ENCODE measurements at places on chromosomes 3 and 15. TPM values are rescaled to one million over a fixed set of nuclear protein-coding genes. Genes with fewer than 3 reads are reported as not detected.

DNA sequence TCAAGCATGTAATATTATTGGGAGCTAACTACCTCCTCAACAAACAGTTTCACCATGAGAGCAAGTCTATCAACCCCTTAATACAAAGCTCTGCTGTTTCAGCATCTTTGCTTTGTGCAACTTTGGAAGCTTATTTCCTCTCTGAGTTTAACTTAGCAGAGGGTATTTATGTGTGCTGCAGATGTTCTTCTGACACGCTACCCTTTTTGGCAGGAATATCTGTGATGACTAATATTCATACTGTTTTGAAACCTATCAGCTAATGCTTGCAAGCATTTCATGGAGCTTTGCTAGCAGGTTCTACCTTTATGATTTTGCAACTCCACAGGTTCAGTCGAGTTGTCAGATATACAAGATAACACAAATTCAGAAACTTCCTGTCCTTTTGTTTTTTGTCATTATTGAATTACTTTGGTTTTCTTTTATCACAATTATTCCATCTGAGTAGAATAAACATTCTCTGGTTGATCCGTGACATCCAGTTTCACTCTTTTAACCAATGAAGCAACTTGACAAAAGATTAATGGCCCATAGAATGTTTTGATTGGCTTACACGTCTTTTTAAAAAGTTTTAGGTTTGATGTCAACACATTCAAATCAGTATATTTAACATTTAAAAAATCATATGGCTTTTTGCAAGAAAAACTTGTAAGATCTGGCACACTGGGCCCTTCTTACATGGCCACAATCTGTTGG is 1.7 kb upstream of the SLC9A9 start:
- DNase-seq = peak; percentile 55

CPLX3 gene
- total RNA-seq = not detected

GRCh38 chr3:130935761-130936492 is 42.0 kb downstream of the ATP2C1 start:
- DNase-seq = peak; percentile 16

GRCh38 chr3:4681301-4681700 is 188.2 kb downstream of the ITPR1 start:
- DNase-seq = no peak

LRRC2 gene
- total RNA-seq = 0.07 TPM

DNA sequence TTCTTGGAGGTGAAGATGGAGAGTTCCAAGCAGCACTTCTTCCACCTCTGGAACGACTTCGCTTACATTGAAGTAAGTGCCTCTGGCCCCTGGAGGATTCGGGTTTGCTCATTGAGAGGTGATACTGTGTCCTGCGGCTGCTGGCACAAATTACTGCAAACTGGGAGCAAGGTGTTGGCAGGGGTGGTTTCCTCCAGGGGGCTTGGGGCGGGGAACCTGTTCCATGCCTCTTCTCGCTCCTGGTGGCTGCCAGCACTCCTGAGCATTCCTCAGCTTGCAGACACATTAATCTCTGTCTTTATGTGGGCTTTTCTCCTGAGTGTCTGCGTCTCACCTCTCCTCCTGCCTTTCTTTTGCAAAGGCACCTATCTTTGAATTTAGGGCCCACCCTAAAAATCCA is 47.4 kb downstream of the MESD start:
- no peak for DNase-seq

GRCh38 chr3:134901461-134901860 is 106.4 kb downstream of the EPHB1 start:
- DNase-seq = no peak

GRCh38 chr3:44396200-44397171 is 57.9 kb downstream of the TCAIM start:
- no peak for DNase-seq

GRCh38 chr3:112086875-112087524 is 811 bp downstream of the C3orf52 start:
- DNase-seq = peak; percentile 69

- no peak for DNase-seq
Measured at GRCh38 chr3:105436687-105437086, 70.0 kb downstream of the ALCAM start.

CASR gene
- total RNA-seq = not detected

DNA sequence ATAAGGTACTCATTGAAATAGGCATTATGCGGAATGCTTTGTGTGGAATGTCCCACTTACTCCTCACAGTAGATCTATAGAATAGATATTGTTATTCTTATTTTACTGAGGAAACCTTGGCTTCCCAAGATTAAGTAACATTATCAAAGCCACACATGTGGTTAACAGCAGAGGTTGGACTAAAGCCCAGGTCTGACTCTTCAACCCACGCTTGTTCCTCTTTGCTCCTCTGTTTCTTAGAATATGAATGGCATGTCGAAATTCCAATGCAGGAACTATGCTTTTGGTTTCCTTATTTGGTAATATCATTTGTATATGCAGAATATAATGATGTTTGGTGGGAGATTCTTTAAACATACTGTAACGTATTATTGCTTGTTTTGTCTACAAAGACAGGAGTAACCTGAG is 818.8 kb upstream of the LMCD1 start:
- DNase-seq = peak; percentile 37

DNA sequence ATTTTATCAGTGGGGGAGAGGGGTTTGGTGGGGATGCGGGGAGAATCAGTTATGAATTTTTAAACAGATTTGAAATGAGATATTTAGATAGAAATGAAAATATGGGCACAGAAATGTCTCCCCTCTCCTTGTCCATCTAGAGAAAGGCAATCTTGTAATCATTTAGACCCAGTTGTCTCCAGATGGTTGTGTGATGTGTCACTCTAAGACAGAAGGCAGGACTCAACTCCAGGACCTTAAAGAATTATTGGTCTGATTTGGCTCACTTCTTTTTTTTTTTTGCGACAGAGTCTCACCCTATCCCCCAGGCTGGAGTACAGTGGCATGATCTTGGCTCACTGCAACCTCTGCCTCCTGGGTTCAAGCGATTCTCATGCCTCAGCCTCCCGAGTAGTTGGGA is 77.2 kb downstream of the EOMES start:
- DNase-seq = no peak

- DNase-seq = no peak
Measured at GRCh38 chr3:126540951-126541627, 17.1 kb downstream of the CHST13 start.

All from A172 (cell line).